ENCODE measurements at places on chromosomes 4 and X. TPM values are rescaled to one million over a fixed set of nuclear protein-coding genes. Genes with fewer than 3 reads are reported as not detected.

GRCh38 chrX:139559383-139560042 is 29.0 kb downstream of the F9 start:
- H3K4me1 ChIP-seq, result no peaks in the 10 kb centered on the region
- no peaks in the 10 kb centered on the region for H3K36me3 ChIP-seq
- peaks cover 2% of the 10 kb centered on the region for H3K27me3 ChIP-seq
- H3K27ac ChIP-seq, result no peak overlapping the region

- H3K4me3 ChIP-seq, result no peak overlapping the region
- DNase-seq, result no peak
- H3K36me3 ChIP-seq, result no peaks in the 10 kb centered on the region
Observed at GRCh38 chrX:115491766-115492165, 69.2 kb upstream of the PLS3 start.

GRCh38 chr4:9762823-9763475 is 18.5 kb upstream of the DRD5 start:
- H3K36me3 ChIP-seq, result no peaks in the 10 kb centered on the region
- peaks cover 55% of the 10 kb centered on the region for H3K27me3 ChIP-seq
- no peak overlapping the region for H3K4me3 ChIP-seq
- H3K4me1 ChIP-seq, result no peaks in the 10 kb centered on the region
- no peak overlapping the region for H3K27ac ChIP-seq
- no peak for DNase-seq

DNA sequence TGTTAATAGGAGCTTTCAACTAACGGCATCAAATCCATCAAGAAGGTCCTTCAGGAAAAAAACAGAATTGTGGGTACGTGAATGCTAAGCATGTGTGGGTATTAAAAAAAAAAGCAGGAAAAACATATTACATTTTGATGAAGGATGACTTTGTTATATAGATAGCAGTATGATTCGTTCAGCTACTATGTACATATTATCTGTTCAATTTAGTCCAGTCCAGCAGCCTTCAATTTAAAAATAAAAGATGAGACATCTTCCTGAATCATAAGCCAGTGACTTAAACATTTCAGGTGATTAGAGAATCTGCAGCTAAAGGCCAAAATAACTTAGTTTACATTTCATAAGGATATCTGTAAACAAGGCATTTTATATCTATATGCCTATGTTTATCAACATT is 63.4 kb downstream of the LCORL start:
- H3K27ac ChIP-seq, result no peak overlapping the region
- no peak for DNase-seq
- peaks cover 50% of the 10 kb centered on the region for H3K36me3 ChIP-seq
- H3K27me3 ChIP-seq, result no peaks in the 10 kb centered on the region

DNA sequence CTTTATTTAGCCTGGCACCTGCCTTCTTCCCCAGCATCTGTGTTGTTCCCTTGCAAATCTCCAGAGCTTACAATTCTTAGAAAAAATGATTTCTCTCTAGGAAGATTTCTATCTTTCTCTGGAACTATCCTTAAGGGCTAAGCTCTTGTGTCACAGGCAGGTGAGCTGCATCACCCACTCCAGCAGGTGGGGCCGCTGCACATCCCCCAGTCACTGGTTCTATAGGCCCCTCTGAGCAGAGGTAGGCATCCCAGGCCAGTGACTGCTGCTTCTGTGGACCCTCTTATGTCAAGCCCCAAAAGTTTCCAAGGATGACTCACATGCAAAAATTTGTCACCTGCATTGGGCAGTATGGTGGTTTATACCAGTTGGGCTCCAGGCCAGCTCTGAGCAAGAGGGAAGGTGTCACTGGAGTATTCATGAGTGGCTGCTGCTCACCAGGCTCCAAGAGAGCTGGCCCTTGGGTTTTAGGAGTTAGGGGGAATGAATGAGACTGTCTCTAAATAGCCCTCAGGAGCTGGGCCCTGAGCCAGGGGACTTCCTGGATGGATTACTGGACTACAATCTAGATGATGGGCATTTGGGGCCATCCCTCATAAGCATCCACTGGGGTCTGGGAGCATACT is 208.1 kb upstream of the EOLA2 start:
- H3K4me1 ChIP-seq, result no peaks in the 10 kb centered on the region

DNA sequence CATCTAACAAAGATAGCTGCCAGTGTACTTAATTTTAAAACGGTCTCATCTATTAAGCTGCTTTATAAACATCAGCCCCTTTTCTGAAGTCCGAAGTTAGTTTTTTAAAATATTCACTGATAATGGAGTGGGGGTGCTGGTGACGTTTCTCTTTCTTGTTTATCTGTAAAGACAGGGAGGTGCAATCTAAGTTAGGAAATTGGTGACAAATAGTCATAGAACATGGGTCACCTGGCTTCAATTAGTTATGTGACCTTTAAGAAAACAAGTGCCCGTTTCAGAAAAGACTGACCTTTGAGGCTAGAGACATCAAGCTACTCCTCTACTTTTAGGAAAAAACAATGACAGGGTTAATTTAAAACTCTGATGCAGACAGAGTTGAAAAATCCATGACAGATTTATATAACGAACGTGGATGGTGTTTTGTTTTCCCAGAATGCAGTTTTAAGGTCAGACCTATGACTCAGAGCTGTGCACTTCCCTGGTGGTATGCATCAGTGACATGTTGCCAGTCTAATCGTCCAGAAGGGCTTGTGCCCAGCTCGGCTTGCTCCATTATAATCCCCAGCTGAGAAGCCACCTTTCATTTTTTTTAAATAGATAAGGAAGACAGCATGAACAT is 38.2 kb downstream of the FHL1 start:
- DNase-seq, result no peak
- no peaks in the 10 kb centered on the region for H3K27me3 ChIP-seq
- peaks cover 5% of the 10 kb centered on the region for H3K4me1 ChIP-seq
- no peak overlapping the region for H3K27ac ChIP-seq
- H3K36me3 ChIP-seq, result no peaks in the 10 kb centered on the region
- no peak overlapping the region for H3K4me3 ChIP-seq

GRCh38 chr4:163582703-163583102 is 88.2 kb downstream of the TMA16 start:
- no peak overlapping the region for H3K27ac ChIP-seq
- H3K4me3 ChIP-seq, result no peak overlapping the region
- H3K4me1 ChIP-seq, result no peaks in the 10 kb centered on the region
- no peak for DNase-seq
- no peaks in the 10 kb centered on the region for H3K36me3 ChIP-seq

DNA sequence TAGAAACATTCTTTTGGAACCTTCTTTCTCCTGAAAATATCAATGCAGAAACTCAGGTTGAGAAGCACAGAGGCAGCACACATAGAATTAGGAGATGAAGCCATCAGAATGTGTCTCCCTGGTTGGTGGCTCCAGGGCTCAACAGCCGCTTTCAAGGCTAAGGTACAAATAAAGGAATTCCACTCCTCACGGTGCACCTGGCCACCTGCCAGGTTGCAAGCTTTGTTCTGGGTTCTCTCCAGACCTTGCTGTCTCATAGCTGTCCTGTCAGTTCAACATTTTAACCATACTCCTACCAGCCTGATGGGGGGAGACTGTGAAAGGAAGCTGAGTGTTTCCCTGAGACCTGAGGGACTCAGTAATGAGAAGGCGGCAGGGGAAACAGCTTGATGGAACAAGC is 96.3 kb upstream of the HPF1 start:
- no peak overlapping the region for H3K4me3 ChIP-seq
- no peaks in the 10 kb centered on the region for H3K36me3 ChIP-seq
- H3K4me1 ChIP-seq, result peaks cover 6% of the 10 kb centered on the region

- no peaks in the 10 kb centered on the region for H3K36me3 ChIP-seq
- H3K27me3 ChIP-seq, result no peaks in the 10 kb centered on the region
- H3K27ac ChIP-seq, result no peak overlapping the region
- peaks cover 3% of the 10 kb centered on the region for H3K4me1 ChIP-seq
Observed at GRCh38 chr4:146436423-146437162, 85.1 kb downstream of the SLC10A7 start.

- no peak for DNase-seq
- peaks cover 9% of the 10 kb centered on the region for H3K4me1 ChIP-seq
- H3K36me3 ChIP-seq, result no peaks in the 10 kb centered on the region
- H3K4me3 ChIP-seq, result no peak overlapping the region
- H3K27ac ChIP-seq, result no peak overlapping the region
Observed at GRCh38 chr4:44186096-44186849, 262.3 kb downstream of the KCTD8 start.

DNA sequence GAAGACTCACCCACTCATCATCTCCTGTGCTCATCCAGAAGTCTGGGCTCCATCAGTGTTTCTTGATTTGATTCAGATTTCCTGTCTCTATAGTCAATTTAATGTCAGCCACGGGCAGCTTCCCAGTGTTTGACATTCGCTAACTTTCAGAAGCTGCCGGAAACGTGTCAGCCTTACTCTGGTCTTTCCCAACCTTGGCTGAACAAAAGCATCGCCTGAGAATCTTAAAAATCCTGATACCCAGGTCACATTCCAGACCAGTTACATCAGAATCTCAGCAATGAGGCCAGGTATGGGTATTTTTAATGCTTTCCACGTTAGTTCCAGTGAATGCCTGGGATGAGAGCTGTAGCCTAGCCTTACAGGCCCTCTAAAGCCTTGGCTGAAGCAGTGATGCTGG is 233.8 kb downstream of the FRMPD4 start:
- H3K27ac ChIP-seq, result no peak overlapping the region
- H3K36me3 ChIP-seq, result no peaks in the 10 kb centered on the region
- DNase-seq, result no peak
- H3K4me3 ChIP-seq, result no peak overlapping the region
- H3K27me3 ChIP-seq, result no peaks in the 10 kb centered on the region

GRCh38 chr4:52036886-52037530 is 1.1 kb downstream of the SGCB start:
- peak overlapping the region; percentile 87 for H3K27ac ChIP-seq
- H3K4me3 ChIP-seq, result peak overlapping the region; percentile 88
- peaks cover 15% of the 10 kb centered on the region for H3K27me3 ChIP-seq
- DNase-seq, result no peak
- H3K4me1 ChIP-seq, result peaks cover 32% of the 10 kb centered on the region

DNA sequence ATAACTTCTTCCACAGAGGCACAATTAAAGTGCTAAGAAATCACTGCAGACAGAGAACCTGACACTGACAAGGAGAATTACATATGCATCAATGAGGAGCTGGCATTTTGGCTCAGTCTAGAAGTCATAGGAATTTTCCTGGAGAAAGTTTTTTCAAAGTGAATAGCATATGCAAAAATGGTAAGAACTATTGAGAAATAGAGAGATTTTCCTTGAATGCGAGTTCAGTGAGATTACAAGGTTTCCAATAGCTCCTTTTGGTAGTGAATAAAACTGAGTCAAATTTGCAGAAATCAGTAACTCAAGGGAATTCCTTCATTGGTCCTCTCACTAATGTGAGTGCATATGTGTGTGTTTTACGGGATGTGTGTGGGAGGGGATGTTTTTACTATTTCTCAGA is 557.5 kb downstream of the PPARGC1A start:
- H3K27me3 ChIP-seq, result peaks cover 1% of the 10 kb centered on the region
- no peaks in the 10 kb centered on the region for H3K36me3 ChIP-seq
- DNase-seq, result no peak
- H3K27ac ChIP-seq, result no peak overlapping the region
- no peaks in the 10 kb centered on the region for H3K4me1 ChIP-seq

DNA sequence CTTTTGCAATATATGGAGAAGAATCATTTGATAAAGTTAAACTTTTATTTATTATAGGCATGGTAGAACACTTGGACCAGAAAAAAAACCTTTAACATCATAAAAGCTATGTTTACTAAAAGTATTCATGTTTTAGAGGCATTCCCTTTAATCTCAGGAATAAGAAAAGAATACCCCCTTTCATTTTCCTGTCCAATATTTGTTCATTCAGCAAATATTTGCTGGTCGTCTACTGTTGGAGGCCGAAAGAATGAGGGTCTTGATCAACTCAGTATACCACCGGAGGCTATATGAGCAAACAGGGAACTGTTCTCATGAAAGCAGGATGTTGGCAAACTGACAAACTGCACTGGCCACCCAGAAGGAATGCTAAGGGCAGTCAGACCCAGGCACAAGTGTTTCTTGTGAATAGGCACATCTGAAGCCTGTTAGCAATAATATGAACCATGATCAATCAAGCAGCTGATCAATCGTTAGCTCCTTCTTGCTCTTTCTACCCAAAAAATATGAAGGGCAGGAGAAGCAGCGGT is 480.8 kb upstream of the FAT1 start:
- DNase-seq, result no peak
- H3K27ac ChIP-seq, result no peak overlapping the region
- no peak overlapping the region for H3K4me3 ChIP-seq
- no peaks in the 10 kb centered on the region for H3K27me3 ChIP-seq
- H3K36me3 ChIP-seq, result peaks cover 2% of the 10 kb centered on the region

DNA sequence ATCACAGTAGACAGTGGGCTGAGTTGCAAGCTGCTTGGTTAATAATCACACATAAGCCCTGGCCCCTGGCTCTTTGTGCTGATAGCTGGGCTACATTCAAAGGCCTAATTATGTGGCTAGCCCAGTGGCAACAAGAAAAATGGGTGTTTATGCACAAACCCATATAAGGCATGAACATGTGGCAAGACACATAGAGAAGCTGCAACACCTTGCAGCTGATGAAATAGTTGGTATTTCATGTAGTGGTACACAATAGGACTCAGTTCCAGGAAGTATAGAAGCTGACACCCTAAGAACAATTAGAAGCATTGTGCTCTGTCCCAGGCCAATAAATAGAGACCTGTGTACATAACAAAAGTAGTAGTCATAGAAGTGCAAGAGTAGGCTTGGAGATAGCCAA is 14.6 kb upstream of the ZNF630 start:
- no peaks in the 10 kb centered on the region for H3K4me1 ChIP-seq
- no peak overlapping the region for H3K27ac ChIP-seq
- no peaks in the 10 kb centered on the region for H3K27me3 ChIP-seq
- H3K4me3 ChIP-seq, result no peak overlapping the region
- H3K36me3 ChIP-seq, result no peaks in the 10 kb centered on the region

- peak; percentile 49 for DNase-seq
- H3K27me3 ChIP-seq, result no peaks in the 10 kb centered on the region
- peaks cover 34% of the 10 kb centered on the region for H3K4me1 ChIP-seq
- no peaks in the 10 kb centered on the region for H3K36me3 ChIP-seq
- H3K4me3 ChIP-seq, result peak overlapping the region; percentile 100
Observed at GRCh38 chr4:77819404-77819842, 255 bp upstream of the CNOT6L start.

DNA sequence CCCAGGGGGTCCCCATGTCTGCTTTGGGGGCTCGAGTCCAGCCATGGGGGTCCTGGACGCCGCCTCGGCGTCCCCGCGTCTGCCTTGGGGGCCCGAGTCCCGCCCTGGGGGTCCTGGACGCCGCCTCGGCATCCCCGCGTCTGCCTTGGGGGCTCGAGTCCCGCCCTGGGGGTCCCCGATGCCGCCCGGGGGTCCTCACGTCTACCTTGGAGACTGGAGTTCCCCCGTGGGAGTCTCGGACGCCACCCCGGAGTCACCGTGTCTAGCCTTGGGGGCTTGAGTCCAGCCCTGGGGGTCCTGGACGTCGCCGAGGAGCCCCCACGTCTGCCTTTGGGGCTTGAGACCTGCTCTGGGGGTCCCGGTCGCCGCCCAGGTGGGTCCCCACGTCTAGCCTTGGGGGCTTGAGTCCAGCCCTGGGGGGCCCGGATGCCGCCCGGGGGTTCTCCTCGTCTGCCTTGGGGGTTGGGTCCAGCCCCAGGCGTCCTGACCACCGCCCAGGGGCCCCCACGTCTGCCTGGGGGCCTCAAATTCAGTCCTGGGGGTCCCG is 1.1 kb upstream of the GTPBP6 start:
- no peak for DNase-seq
- H3K36me3 ChIP-seq, result no peaks in the 10 kb centered on the region
- no peaks in the 10 kb centered on the region for H3K27me3 ChIP-seq
- H3K4me3 ChIP-seq, result peak overlapping the region; percentile 87
- peak overlapping the region; percentile 89 for H3K27ac ChIP-seq

Gene GPR50
- 0.25 TPM for total RNA-seq

Gene VCX3A
- total RNA-seq, result 0.63 TPM

Gene MAGEC3
- total RNA-seq, result 0.16 TPM

Gene GAB3
- total RNA-seq, result 0.29 TPM

Gene EPGN
- total RNA-seq, result 8.3 TPM

Gene SRPX2
- total RNA-seq, result 13.7 TPM

Gene NSG1
- total RNA-seq, result 45.8 TPM

Gene IL3RA
- total RNA-seq, result 0.16 TPM

Gene CXorf49
- total RNA-seq, result not detected

Gene NRK
- 48.2 TPM for total RNA-seq

Gene HHIP
- 4.0 TPM for total RNA-seq

Gene XG
- total RNA-seq, result 1.3 TPM
